H1 (cell line): ENCODE measurements at places on chromosomes 2 and 18.

DNA sequence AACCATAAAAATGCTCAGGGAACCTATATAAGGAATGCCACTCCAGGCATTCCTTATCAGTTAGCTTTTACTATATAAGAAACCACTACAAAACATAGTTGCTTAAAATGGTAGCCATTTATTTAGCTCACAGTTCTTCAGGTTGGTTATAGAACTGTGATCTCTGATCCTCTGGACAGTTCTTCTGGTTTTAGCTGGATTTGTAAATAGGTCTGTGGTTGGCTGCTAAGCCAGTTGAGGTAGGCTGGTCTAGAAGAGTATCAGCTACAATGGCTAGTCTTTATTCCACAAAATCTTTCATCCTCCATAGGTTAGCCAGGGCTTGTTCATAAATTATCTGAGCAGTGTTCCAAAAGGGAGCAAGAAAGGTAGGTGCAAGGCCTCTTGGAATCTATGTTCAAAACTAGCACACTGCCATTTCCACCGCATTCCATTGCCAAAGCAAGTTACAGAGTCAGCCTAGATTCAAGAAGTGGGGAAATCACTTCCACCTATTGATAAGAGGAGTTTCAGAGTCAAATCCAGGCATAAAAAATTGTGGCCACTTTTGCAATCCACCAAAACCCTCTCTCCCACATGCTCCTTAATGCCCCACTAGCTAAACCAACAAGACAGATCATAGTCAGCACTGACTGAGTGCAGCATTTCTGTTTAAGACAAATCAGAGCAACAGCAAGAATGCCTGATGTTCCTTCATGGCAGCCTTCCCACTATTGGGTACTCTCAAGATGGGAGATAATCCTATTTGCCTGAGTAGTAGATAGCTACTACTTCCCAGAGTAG, 146.4 kb downstream of the IRS1 start:
- H3K36me3 ChIP-seq = no peaks in the 10 kb centered on the region

GRCh38 chr2:96838345-96839292, 5.2 kb downstream of the ANKRD23 start:
- no peak for DNase-seq
- no peaks in the 10 kb centered on the region for H3K27me3 ChIP-seq
- no peaks in the 10 kb centered on the region for H3K4me1 ChIP-seq
- H3K4me3 ChIP-seq = no peak overlapping the region
- no peak overlapping the region for H3K27ac ChIP-seq
- H3K36me3 ChIP-seq = no peaks in the 10 kb centered on the region; the same call in 1 of the 2 replicates

DNA sequence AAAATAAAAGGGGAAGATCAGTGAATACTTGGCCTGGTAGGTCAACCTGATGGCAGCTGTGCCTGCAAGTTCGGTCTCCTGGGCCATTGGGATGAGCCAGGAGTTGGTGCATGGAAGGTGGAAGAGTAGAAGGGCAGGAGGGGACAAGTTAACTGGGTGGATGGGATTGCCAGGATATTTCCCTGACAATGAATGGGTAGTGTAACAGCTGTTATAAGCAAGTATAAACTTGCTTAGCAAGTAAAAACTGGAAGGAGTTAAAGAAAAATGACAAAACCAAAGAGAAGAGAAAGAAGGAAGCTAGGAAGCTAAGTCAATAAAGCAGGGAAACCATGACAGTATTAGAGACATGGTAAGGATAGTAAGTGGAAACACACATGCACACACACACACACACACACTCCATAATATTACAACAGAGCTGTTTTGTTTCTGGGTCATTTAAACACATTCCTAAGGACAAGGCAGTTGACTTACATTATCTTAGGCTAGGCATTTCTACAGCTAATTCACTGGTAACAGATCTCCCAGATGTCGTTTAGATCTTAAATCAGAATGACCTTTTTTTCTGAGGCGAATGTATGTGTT, 29.7 kb downstream of the MEP1B start:
- H3K36me3 ChIP-seq = no peaks in the 10 kb centered on the region
- DNase-seq = no peak
- no peak overlapping the region for H3K4me3 ChIP-seq
- no peaks in the 10 kb centered on the region for H3K27me3 ChIP-seq
- H3K4me1 ChIP-seq = no peaks in the 10 kb centered on the region

DNA sequence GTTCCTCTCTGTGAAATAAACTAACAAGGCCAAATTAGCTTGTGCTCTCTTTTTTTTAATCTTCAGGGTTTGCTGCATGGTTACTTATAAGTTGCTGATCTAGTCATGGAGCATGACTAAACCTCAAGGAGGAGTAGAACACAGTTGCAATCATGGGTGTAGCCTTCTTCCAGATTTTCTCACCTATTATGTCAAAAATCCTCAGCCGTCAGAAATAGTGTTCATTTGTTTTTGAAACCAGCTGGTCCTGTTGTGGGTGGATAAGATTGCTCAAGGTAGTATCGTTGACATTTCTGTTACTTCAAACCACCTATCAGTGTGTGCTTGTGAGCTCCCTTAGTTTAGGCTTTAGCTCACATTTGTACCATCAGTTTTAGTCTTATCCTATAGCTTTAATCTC, 11.2 kb downstream of the RELCH start:
- H3K36me3 ChIP-seq = no peaks in the 10 kb centered on the region
- no peak for DNase-seq
- no peak overlapping the region for H3K27ac ChIP-seq
- H3K4me3 ChIP-seq = no peak overlapping the region
- no peaks in the 10 kb centered on the region for H3K27me3 ChIP-seq
- no peaks in the 10 kb centered on the region for H3K4me1 ChIP-seq

DNA sequence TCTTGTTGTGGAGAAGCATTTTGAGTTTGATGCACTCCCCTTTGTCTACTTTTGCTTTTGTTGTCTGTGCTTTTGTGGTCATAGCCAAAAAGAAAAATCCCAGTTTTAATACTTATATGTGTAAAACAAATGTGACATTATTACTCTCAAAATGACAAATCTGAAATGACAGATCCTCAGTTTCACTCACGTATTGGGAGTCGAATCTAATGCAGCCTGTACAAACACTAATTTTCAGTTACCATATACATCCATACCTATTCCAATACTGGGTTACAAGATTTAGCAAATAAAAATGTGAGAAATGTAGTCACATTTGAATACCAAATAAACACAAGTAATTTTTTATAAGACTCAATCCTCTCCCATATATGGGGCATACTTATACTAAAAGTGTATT, 148.2 kb upstream of the ZNF516 start:
- DNase-seq = no peak
- no peak overlapping the region for H3K27ac ChIP-seq
- no peaks in the 10 kb centered on the region for H3K36me3 ChIP-seq
- no peak overlapping the region for H3K4me3 ChIP-seq
- no peaks in the 10 kb centered on the region for H3K4me1 ChIP-seq
